ENCODE measurements at places on chromosomes 12 and 14. TPM values are rescaled to one million over a fixed set of nuclear protein-coding genes. Genes with fewer than 3 reads are reported as not detected.
A peak's percentile ranks its signal among the peaks of the same experiment; 100 is the strongest.

DNA sequence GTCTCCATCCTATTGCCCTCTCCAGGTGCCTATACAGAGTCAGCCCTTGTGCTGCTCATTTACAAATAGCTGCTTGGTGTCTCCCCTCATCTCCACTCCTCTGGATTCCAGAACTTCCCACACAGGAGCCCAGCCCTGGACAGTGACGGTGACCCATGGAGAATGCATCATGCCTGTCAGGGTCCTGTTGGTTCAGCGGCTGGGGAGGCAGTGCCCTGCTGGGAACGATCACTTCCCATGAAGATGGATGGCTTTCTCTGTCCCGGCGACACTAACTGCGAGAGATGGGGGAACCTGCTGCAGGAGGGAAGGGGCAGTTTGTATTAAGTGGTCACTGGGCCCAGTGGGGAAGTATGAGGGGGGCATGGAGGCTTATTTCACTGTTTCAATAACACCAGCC is 395.0 kb upstream of the TBX3 start:
- DNase-seq = no peak
- no peaks in the 10 kb centered on the region for H3K27me3 ChIP-seq
- no peaks in the 10 kb centered on the region for H3K36me3 ChIP-seq
- H3K27ac ChIP-seq = no peak overlapping the region

- no peaks in the 10 kb centered on the region for H3K27me3 ChIP-seq
- H3K27ac ChIP-seq = no peak overlapping the region
- H3K36me3 ChIP-seq = no peaks in the 10 kb centered on the region
- no peak for DNase-seq
- peaks cover 4% of the 10 kb centered on the region for H3K4me1 ChIP-seq
Observed at GRCh38 chr12:62679608-62680007, 213.0 kb downstream of the MON2 start.

- no peak overlapping the region for H3K4me3 ChIP-seq
- H3K4me1 ChIP-seq = no peaks in the 10 kb centered on the region
- peaks cover 23% of the 10 kb centered on the region for H3K36me3 ChIP-seq
Observed at GRCh38 chr12:124321556-124322270, 26.8 kb downstream of the RFLNA start.

- no peak for DNase-seq
- H3K36me3 ChIP-seq = no peaks in the 10 kb centered on the region
- no peak overlapping the region for H3K4me3 ChIP-seq
- H3K27ac ChIP-seq = peak overlapping the region; percentile 40
- peaks cover 78% of the 10 kb centered on the region for H3K4me1 ChIP-seq
Observed at GRCh38 chr14:68972507-68973218, 6.4 kb downstream of the ACTN1 start.

GRCh38 chr12:106079148-106079738 is 59.5 kb downstream of the NUAK1 start:
- no peaks in the 10 kb centered on the region for H3K27me3 ChIP-seq
- DNase-seq = no peak
- H3K4me1 ChIP-seq = no peaks in the 10 kb centered on the region
- no peak overlapping the region for H3K27ac ChIP-seq
- H3K4me3 ChIP-seq = no peak overlapping the region
- H3K36me3 ChIP-seq = no peaks in the 10 kb centered on the region

DNA sequence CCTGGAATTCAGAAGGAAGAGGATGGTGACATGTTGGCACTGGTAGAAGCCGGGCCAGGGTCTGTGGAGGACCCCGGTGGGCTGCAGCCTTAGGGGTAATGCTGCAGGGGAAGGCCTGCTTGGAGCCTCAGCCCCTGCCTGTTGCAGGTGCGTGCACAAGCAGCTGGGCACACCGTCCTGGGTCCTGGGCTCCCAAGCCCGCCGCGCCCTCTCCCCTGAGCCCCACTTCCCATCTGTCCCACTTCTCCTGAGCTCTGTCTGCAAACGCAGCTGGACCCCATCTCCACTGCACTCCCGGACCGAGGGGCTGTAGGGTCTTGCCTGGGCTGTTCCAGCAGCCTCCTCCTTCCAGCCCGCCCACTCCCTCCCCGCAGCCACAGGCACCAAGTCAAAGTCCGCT is 116.8 kb downstream of the GLT1D1 start:
- peaks cover 33% of the 10 kb centered on the region for H3K27me3 ChIP-seq
- DNase-seq = no peak
- H3K36me3 ChIP-seq = no peaks in the 10 kb centered on the region
- H3K4me1 ChIP-seq = no peaks in the 10 kb centered on the region

Gene NTS
- not detected for total RNA-seq

Gene CCDC77
- 7.5 TPM for total RNA-seq

Gene NEUROD4
- total RNA-seq = not detected

All from breast epithelium (tissue), 4 donors.